ENCODE measurements at places on chromosomes 2 and 18. TPM values are rescaled to one million over a fixed set of nuclear protein-coding genes. Genes with fewer than 3 reads are reported as not detected.

- no peak for DNase-seq
Observed at GRCh38 chr2:105382177-105382576, 16.7 kb downstream of the FHL2 start.

DNA sequence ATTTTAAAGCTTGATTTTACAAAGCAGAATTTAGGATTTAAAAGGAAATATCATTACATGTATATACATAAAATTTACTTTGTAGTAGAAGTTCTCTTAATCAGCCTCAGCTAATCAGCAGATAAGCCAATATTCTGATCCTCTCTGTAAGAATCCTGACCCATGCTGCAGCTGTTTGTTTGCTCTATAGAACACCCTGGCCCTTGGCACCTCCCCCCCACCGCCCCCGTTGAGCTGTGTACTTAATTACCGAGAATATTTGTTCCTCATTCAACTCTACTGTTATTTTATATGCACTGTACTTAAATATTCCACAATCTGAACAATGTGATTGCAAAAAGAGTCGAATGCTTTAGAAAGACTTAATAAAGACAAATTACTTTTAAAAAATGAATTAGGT is 98.0 kb downstream of the EVA1A start:
- DNase-seq: no peak

DNA sequence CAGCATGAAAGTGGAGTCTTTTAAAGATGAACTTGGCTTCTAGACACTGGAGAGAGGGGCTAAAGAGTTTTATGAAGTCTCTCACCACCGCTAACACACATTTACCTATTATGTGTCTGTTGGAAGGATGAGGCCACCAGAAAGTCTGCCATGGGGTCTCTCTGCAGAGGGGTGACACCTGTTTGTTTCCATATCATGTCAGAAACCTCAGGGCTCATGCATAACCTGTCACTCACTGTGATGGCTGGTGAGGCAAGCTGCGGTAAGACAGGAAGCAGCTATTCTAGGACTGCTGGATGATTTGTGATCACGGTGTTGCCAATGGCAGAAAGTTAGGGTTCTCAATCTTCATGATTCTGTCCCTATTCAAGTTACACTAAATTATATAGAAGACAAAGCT is 60.8 kb upstream of the DNMT3A start:
- DNase-seq: no peak

- no peak for DNase-seq
Observed at GRCh38 chr18:67788310-67789164, 272.0 kb upstream of the DSEL start.

DNA sequence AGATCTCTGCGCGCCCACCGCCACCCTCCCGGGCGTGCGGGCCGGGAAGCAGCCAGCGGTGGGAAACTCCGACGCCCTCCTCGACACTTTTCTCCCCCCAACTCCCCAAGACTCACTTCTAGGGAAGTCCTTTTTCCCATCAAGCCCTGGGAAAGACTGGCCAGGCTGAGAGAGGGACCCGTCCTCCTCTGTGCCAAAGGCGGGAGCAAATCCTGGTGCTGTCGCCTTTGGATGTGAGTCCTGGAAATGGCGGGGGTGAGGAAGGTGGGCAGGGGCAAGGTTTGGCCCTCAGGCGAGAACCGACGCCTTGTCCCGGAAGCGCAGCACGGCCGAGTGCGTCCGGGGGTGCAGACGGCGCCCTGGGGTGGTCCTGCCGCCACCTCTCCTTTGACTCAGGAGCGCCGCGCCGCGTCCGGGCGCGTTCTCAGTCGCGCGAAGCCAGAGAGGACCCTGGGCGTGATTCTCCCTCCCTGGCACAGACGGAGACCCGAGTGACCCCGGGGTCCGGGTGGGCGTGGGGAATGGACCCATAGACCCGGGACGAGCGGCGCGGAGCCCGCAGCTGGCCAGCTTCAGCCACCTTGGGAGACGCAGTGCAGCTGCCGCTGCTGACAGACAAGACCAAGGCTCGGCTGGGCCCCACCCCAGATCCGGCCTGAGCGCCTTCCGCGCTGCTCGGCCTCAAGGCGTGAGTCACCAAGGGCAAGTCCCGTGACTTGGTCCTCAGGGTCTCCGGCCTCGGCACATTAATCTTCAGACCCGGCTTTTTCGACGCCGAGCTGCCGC is 3.5 kb upstream of the LBX2 start:
- no peak for DNase-seq

DNA sequence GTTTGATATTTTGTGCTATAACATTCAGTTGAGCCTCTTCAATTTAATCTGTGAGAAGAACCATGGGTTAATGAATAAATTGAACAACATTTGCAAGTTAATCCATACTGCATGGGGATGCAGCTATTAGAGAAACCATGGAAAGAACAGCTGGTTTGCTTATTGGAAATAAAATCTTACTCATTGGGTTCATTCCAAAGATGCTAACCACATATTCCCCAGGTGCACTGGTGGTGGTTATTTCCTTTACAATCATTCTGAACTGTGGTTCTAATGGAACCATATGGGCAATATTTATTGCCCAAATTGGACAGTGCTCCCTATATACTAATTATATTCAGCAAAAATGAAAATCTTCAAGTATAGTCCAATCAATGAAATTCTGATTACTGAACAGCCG is 1200.4 kb upstream of the CDH2 start:
- no peak for DNase-seq

Gene IL37
- polyA plus RNA-seq: 0.40 TPM

Gene ACMSD
- polyA plus RNA-seq: 43.9 TPM
